AG10803 (cell line): ENCODE measurements at places on chromosomes 3 and 15.
A peak's percentile ranks its signal among the peaks of the same experiment; 100 is the strongest.

GRCh38 chr3:172918165-172918564, 167.6 kb downstream of the ECT2 start:
- no peak for DNase-seq

DNA sequence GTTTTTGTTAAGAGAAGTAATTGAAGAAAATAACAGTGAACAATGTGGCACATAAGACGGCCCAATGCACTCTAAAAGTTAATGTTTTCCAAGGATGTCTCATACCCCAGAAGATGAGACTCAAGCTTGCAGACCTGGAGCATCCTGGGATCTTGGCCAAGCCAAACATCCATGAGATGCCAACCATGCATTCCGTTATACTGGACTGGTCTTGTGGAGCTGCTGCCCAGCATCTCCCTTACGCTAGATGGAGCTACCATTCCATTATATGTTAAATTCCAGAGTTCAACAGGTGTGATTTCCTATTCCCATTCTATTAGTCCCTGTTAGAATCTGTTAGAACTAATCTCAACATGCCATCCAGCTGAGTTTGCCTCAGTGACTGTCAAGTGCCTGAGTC, 181.8 kb downstream of the PDCD6IP start:
- DNase-seq: peak; percentile 84

GRCh38 chr3:61927332-61927731, 366.0 kb downstream of the PTPRG start:
- DNase-seq: peak; percentile 97

DNA sequence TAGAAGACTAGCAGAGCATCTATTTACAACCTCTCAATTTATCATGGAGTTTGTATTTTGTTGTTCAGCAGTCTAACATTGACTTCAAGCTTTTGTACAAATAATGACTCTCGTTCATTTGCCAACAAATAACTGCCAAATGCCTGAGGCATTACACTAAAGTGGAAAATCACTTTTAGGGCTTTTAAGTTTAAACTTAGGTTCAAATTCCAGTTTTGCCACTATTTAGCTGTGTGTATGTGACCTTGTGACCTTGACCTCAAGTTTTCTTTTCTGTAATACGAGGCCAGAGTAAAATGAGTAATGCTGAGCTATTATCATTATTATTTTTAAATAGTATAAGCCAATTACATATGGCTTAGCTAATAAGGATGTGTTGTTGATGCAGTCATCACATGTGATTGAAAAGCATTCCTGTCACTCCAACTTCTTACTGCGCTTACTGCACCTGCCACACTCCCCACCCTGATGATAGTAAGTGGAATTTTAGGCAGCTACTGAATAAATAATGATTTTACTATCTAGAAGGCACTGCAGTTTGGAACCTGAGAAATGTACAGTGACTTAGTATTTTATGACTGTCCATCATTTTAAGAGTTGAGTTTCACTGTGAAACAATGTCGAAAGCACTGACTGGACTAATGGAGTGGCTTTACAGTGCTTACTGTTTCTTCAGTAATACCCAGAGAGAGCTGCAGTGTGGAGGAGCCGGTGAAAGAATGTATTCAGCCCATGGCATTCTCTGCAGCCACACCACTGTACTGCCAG, 16.3 kb downstream of the ARL8B start:
- DNase-seq: peak; percentile 56

DNA sequence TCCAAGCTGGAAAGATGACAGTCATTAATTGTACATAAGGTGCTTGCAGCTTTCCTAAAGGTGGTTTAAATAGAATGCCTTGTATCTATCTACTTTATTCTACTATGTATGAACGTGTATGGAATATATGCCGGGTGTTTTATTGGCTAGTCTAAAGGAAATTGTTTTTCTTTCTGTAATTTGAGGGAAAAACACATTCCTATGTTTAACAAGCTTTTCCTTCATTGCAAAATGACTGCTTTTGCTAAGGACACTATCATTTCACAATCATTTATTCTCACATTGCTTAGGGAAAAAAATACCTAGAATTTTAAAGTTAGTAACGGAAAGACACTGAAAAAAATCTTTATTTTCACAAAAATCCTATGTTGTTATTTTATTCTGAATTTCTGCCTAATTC, 141.7 kb downstream of the WDR76 start:
- DNase-seq: peak; percentile 25

DNA sequence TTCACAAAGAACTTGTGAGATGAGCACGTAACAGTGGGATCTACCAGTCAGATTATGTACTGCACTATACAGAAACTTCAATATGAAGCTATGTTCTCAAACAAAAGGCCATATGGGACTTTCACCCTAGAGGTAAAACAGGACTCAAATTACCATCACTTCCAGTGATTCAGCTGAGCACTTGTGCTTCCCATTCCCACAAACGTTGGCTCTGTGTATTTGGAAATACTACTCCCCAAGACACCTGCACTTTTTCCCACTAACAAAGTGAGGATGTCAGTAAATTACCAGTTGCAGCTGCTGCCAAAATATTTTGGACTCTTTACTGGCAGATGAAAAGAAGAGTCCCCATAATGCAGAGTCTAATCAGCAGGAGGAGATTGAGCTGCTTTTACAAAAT, 1570.1 kb downstream of the SI start:
- no peak for DNase-seq

DNA sequence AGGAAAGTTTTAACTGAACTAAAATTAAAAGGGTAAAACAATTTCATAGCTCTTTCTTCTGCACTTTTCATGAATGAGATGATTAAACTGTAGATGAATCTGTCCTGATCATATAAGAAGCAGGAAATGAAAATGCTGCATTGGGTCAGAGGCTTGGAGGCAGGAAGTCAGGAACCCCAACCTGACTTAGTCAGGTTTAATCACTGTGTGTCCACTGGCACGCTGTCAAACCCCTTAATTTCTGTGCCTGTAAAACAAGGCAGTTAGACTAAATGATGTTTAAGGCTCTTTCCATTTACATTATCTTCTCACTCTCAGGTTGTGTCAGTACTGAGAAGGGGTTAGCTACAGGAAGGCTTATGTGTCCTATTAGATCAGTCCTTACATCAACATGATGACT, 193.3 kb upstream of the TTC14 start:
- DNase-seq: no peak

GRCh38 chr3:45365060-45365459, 23.3 kb upstream of the LARS2 start:
- DNase-seq: peak; percentile 37

DNA sequence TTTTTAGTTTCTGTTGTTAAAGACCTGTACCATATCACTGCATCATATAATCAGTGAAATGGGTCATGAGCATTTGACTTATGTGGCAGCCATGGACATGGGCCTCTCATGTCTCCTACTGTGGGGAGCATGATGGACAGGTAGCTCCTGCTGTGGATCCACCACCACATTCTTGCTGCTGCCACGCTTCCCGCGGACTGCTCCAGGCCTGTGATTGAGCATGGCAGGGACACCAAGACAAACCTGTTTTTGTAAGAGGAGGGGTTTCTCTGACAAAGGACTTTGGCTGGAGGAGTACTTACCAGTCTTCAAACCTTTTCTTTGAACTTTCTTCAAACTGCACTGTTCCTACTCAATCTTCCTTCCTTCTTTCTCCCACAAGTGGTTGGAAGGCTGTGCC, 17.9 kb upstream of the P2RY14 start:
- no peak for DNase-seq

- no peak for DNase-seq
Observed at GRCh38 chr3:189353318-189353965, 181.7 kb downstream of the TPRG1 start.

DNA sequence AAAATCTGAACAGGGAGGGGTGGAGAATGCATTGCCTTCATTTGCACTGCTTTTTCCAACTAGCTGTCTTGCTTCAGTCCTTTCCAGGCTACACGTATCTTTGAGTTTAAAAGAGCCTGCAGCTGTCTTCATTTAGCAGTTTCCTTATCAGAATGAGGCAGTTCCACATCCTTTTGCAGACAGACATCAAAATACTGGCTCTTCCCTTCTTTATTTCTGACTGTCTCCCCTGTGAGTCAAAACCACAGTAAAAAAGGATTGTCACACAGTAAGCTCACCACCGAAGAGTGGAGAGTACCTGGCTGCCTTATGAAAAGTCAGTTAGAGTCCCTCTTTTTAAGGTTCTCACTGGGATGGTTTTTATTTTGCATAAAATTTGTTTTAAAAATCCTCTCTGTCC, 205.5 kb upstream of the CD96 start:
- no peak for DNase-seq

- DNase-seq: no peak
Observed at GRCh38 chr3:40232626-40233025, 76.9 kb upstream of the EIF1B start.

DNA sequence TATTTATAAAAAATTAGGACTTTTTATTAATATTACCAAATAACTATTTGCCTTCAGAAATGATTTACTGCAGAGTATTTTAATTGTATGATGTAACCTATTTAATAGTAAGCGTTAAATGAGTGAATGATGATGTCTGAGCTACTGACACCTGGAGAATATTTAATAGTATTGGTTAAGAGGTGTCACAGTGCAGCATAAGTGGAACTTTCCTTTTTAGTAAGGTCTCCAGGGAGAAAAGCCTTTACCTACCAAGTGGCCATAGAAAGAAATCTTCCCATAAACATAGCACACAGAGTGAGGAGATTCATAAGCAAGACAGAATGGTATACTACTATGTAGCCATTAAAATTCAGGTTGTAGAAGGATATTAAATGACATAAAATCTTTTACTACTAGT, 441.7 kb downstream of the TBL1XR1 start:
- DNase-seq: no peak

DNA sequence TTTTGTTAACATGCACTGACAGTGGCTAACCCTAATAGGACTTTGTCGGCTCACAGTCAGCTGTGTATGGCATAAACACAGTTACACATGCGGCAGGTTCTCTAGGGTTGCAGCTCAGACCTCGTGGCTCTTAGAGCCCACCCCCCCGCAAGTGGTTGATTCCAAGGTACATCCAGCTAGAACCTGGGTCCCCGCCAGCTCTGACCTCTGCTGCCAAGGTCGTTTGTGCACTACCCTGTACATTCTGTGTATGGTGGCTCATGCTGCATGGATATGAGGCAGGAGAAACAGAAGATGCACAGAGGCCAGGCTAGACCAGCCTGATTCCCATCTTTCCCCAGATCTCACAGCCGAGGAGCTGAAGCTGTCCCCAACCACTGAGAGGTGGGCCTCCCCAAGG, 25.9 kb downstream of the PRR20G start:
- DNase-seq: no peak

DNA sequence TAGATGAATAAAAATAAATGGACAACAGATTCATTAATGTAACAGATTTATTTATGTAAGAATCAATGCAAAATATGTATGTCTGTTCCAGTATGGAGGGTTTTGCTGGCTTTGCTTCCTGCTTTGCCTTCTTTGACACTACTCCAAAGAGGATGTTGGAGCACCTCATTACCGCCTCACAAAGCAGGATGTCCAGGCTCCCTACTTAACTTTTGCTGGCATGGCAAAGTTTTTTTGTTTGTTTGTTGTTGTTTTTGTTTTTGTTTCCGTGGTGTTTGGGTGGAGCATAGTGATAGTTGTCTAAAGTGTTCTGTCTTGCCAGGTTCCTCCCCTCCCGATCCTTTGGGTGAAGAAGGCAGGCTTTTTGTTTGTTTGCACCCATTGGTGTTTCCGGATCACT, 38.7 kb downstream of the DIPK2A start:
- no peak for DNase-seq

- no peak for DNase-seq
Observed at GRCh38 chr3:139561255-139561817, 21.8 kb upstream of the RBP1 start.

GRCh38 chr3:193805448-193805847, 212.4 kb downstream of the OPA1 start:
- DNase-seq: peak; percentile 47

DNA sequence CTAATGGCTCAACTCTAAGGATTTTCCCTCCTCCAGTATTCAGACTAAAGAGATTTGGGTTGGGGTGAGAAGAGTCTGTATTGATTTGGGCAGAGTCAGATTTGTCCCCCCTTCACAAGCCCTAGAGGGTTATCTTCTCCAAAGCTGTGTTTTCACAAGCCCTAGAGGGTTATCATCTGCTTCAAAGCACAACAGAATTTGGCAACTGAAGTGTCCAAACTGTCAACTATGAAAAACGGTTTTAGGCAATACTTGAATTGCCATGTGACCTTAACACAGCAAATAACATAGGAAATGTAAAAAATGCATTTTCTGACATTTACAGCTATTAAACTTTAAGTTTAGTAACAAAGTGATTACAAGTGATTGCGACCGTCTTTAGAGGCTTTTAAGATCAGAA, 119.9 kb downstream of the IMPG2 start:
- no peak for DNase-seq

- no peak for DNase-seq
Observed at GRCh38 chr3:176505878-176506621, 691.2 kb downstream of the TBL1XR1 start.

DNA sequence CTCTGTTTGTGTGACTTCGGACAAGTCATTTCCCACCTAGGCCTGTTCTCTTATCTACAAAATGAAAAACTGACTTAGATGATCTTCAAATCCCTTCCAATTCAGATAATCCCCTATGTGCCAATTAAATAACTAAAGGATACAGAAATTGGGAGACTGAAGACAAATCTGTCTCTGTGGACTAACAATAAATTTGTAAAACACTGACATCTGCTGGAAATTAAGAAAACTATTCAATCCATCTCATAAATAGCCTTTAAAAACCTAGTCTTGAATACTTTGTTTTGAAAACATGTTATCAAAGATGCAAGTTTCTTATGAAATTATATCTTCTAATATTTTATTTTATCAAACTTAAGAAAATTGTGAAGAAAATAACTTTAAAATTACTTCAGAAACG, 38.3 kb downstream of the MTHFS start:
- peak; percentile 9 for DNase-seq

DNA sequence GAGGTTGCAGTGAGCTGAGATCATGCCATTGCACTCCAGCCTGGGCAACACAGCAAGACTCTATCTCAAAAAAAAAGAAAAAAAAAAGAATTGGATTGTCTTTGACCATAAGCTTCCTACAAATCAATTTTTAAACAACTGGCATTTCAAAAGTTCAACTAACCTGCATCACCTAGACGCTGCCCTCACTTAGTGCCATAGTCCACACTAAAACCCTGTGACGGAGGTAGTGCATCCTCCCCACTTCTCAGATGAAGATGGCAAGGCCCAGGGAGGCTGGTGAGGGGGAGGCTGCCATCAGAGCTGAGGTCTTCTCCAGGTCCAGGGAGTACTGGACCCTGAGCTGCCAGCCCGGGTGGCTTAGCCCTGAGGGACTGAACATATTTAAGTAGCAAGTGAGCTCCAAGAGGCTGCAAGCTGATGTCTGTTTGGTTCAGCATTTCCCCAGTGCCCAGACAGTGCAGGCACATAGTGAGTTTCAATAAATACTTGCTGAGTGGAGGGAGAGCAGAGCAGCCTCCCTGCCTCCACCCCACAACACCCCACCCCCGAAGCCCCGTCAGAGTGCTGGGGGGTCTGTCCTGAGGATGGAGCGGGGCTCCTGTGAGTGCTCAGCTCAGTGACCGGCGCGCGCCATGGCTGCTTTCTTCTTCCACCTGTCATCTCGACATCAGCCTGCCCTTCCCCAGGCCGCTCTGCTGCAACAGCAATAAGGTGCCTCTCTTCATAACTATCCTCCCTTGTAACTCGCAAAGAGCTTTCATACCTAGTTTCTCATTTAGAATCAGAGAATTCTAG, 52.8 kb downstream of the MGLL start:
- DNase-seq: no peak

- DNase-seq: no peak
Observed at GRCh38 chr3:142459096-142459495, 11.3 kb upstream of the XRN1 start.

GRCh38 chr3:128205558-128206145, 52.4 kb downstream of the EEFSEC start:
- DNase-seq: no peak

- peak; percentile 48 for DNase-seq
Observed at GRCh38 chr3:48678056-48678455, 7.7 kb downstream of the NCKIPSD start.
